ENCODE measurements at places on chromosomes 13 and 19.

GRCh38 chr13:23243066-23243465 is 62.3 kb downstream of the SGCG start:
- H3K36me3 ChIP-seq: no peaks in the 10 kb centered on the region
- H3K4me1 ChIP-seq: no peaks in the 10 kb centered on the region
- no peak overlapping the region for H3K27ac ChIP-seq
- H3K4me3 ChIP-seq: no peak overlapping the region
- no peak for DNase-seq

GRCh38 chr13:37418490-37418889 is 180.1 kb downstream of the POSTN start:
- no peak overlapping the region for H3K4me3 ChIP-seq
- H3K27me3 ChIP-seq: no peaks in the 10 kb centered on the region
- H3K36me3 ChIP-seq: no peaks in the 10 kb centered on the region
- no peak overlapping the region for H3K27ac ChIP-seq
- no peaks in the 10 kb centered on the region for H3K4me1 ChIP-seq

DNA sequence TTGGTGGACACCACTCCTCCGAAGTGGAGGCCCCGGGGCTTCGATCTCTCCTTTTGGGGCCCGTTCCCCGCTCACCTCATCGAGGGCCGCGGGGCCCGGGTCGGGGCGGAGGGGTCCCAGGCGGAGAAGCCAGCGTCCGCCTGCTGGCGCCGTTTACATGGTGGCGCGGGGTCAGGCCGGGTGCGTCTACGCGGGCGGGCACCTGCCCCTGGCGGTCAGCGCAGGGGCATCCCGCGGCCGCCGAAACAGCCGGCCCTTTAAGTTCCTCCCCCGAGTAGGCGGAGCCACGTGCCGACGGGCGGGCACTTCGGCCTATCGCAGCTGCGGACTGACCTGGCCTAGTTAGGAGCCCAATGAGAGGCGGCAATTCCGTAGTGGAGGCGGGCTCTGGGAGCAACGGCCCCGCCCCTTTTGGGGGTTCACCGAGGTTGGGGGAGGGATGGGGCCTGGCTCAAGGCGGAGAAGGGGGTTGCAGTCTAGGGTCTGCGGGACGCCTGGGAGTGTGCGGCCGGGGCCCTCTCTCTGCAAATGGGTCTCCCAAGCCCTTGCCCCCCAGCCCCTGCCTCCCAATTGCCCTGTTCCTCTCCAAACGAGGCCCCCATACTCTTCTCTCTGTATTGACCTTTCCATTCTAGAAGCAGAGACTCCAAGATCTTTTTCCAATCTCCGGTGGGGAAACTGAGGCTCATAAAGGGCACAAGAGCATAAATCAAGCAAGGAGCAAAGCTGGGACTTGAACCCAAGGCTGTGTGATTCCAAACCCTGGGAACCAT is at the start of gene ABHD8:
Gene ABHD8, minus strand, starts transcription at position 259 of the 773 bp plus-strand sequence. CDS start 1,809 bp downstream, outside the sequence.
- H3K27me3 ChIP-seq: no peaks in the 10 kb centered on the region
- peaks cover 14% of the 10 kb centered on the region for H3K36me3 ChIP-seq
- H3K27ac ChIP-seq: no peak within 1 kb of the TSS
- DNase-seq: peak; percentile 97

DNA sequence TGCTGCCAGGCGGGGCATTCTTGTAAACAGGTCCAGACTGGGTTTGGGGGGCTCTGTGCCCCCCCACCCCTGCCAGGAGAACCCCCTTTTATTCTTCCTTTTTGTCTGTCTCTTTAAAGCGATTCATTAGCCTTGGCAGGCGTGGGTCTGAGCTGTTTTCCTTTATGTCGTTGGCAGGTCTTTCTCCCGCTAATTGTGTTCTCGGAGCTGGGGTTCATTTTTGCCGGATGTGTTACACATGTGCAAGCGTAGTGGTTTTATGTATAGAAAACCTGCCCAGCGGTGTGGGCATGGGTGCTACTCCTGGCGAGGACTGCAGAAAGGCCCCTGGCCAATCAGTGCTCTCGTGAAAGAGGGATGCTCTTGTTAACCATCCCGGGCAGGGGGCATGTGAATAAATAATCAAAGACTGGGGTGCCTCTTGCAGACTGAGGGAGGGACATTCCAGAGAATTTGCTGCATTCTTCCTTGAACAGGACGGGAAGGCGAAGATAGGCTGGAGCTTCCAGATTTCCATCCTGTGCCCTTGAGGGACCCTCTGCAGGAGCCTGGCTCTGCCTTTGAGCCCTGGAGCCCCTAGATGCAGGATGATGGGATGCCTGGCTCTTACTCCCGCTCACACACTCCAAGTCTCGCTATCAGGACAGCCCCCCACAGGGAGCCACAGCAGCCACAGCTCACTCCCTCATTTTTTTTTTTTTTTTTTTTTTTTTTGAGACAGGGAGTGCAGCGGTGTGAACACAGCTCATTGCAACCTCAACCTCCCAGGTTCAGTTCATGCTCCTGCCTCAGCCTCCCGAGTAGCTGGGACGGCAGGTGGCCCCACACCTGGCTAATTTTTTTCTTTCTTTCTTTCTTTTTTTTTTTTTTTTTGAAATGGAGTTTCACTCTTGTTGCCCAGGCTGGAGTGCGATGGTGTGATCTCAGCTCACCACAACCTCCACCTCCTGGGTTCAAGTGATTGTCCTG is 14.1 kb downstream of the CARM1 start:
- peak overlapping the region; percentile 30 for H3K4me3 ChIP-seq
- H3K27me3 ChIP-seq: no peaks in the 10 kb centered on the region
- peak; percentile 29 for DNase-seq
- peaks cover 24% of the 10 kb centered on the region for H3K4me1 ChIP-seq

- H3K4me3 ChIP-seq: no peak overlapping the region
- no peaks in the 10 kb centered on the region for H3K27me3 ChIP-seq
- no peaks in the 10 kb centered on the region for H3K4me1 ChIP-seq
- no peak overlapping the region for H3K27ac ChIP-seq
These were observed 5.3 kb downstream of the ABCA7 start for GRCh38 chr19:1045247-1045603.

- H3K27ac ChIP-seq: no peak overlapping the region
- DNase-seq: no peak
- H3K4me1 ChIP-seq: no peaks in the 10 kb centered on the region
- H3K36me3 ChIP-seq: no peaks in the 10 kb centered on the region
- no peaks in the 10 kb centered on the region for H3K27me3 ChIP-seq
These were observed 20.7 kb upstream of the NLRP12 start for GRCh38 chr19:53844849-53845246.

GRCh38 chr13:112744168-112745021 is 54.6 kb downstream of the ATP11A start:
- no peak for DNase-seq
- no peak overlapping the region for H3K27ac ChIP-seq
- H3K4me3 ChIP-seq: no peak overlapping the region
- no peaks in the 10 kb centered on the region for H3K36me3 ChIP-seq
- peaks cover 13% of the 10 kb centered on the region for H3K4me1 ChIP-seq

- no peak overlapping the region for H3K27ac ChIP-seq
- H3K4me3 ChIP-seq: no peak overlapping the region
- H3K36me3 ChIP-seq: peaks cover 8% of the 10 kb centered on the region
- DNase-seq: no peak
These were observed 4.0 kb downstream of the BRD4 start for GRCh38 chr19:15328312-15328711.

- no peaks in the 10 kb centered on the region for H3K27me3 ChIP-seq
- H3K36me3 ChIP-seq: peaks cover 39% of the 10 kb centered on the region
- H3K4me1 ChIP-seq: peaks cover 6% of the 10 kb centered on the region
- DNase-seq: peak; percentile 100
These were observed at the start of gene CHAF1A for GRCh38 chr19:4402171-4403004. CHAF1A (plus strand) TSS chr19:4402640; CDS start chr19:4402763, 123 bp downstream.

DNA sequence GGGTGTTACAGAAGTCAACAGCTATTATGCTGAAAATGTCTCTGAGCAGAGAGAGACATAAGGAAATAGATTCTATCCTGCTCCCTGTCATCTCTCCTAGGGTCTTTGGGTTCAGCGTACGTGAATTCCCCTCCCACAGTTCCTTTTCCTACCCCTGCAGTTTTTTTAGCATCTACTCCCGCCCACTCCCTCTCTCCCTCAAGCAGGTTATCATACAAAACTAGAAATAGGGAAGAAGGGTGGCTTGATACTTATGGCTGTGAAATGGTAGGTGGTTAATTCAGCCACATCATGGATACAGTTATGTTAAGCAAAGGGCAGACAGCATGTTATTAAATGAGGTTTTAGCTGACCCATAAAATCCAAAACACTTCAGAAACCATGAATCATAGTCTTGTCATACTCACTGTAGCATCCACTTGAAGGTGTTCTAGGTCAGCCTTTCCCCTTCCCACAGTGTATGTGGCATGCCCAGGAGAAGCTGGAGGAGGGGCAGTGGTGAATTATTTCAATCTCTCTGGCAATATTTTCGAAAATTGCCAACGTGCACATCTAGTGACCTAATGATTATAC is 236.8 kb upstream of the SERP2 start:
- DNase-seq: no peak
- H3K4me3 ChIP-seq: no peak overlapping the region
- no peaks in the 10 kb centered on the region for H3K27me3 ChIP-seq
- no peaks in the 10 kb centered on the region for H3K4me1 ChIP-seq
- H3K27ac ChIP-seq: no peak overlapping the region

- H3K27me3 ChIP-seq: no peaks in the 10 kb centered on the region
- DNase-seq: no peak
- no peaks in the 10 kb centered on the region for H3K4me1 ChIP-seq
- no peak overlapping the region for H3K27ac ChIP-seq
These were observed 62.9 kb downstream of the TRPC4 start for GRCh38 chr13:37806666-37807065.

DNA sequence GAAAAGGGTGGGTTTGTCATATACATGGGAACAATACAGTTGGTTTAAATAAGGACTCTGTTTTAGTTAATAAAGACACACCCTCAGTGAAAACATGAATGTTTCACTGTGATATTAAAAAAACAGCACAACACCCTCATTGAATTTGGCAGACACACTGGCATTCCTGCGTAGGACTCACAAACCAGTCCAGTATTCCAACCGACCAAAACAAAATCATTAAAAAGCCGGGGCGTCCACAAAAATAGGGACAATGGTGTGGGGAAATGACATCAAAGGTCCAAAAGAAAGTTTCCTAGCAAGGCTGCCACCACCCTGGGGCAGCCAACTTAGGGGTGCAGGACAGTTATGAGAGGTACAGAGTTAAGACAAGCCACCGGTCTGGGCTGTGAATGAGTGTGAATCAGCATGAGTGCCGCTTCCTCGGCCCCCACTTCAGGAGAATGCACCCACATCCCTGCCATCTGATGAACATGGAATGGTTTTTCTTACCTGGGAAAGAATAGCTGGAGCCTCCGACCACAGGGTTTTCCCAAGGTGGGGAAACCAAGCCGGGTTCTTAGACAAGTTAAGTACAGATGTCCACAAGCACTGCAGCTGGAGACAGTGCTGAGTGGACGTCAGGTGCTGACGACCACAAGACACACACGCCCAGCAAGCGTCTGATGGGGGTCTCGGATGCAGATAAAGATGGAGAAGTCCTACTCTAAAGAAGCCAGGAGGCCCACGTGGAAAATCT is 73.3 kb downstream of the KLF2 start:
- no peak for DNase-seq
- no peak overlapping the region for H3K4me3 ChIP-seq
- no peak overlapping the region for H3K27ac ChIP-seq

- H3K27me3 ChIP-seq: no peaks in the 10 kb centered on the region
- H3K36me3 ChIP-seq: no peaks in the 10 kb centered on the region
- DNase-seq: no peak
- H3K4me1 ChIP-seq: no peaks in the 10 kb centered on the region
- no peak overlapping the region for H3K4me3 ChIP-seq
- no peak overlapping the region for H3K27ac ChIP-seq
These were observed 605.3 kb upstream of the SLC10A2 start for GRCh38 chr13:103671547-103671946.

DNA sequence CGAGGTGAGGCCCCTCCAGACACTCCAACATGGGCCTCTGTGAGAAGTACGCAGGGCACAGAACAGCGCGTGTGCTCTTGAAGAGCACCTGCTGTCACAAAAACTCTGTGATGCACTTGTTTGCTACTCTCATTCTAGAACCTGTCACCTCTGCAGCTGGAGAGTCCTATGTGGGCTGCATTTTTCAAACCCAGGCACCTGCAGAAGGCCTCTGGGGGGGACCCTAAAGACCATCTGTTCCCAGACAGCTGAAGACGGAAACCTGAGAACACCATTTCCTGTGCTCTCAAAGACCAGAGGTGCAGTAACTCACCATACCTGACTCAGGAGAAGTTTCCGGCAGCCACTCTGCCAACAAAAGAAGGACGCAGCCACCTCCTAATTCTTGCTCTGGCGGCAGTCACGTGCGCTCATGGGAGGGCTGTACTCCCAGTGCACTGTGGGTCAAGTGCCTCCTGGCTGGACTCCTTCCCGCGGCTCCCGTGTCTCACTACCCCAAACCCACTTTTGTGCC is 28.1 kb downstream of the RANBP3 start:
- no peak overlapping the region for H3K27ac ChIP-seq
- peaks cover 8% of the 10 kb centered on the region for H3K36me3 ChIP-seq
- no peak overlapping the region for H3K4me3 ChIP-seq
- no peak for DNase-seq

GRCh38 chr13:31172535-31172934 is 10.8 kb upstream of the HSPH1 start:
- H3K27ac ChIP-seq: no peak overlapping the region
- H3K4me3 ChIP-seq: no peak overlapping the region
- no peak for DNase-seq
- no peaks in the 10 kb centered on the region for H3K27me3 ChIP-seq

DNA sequence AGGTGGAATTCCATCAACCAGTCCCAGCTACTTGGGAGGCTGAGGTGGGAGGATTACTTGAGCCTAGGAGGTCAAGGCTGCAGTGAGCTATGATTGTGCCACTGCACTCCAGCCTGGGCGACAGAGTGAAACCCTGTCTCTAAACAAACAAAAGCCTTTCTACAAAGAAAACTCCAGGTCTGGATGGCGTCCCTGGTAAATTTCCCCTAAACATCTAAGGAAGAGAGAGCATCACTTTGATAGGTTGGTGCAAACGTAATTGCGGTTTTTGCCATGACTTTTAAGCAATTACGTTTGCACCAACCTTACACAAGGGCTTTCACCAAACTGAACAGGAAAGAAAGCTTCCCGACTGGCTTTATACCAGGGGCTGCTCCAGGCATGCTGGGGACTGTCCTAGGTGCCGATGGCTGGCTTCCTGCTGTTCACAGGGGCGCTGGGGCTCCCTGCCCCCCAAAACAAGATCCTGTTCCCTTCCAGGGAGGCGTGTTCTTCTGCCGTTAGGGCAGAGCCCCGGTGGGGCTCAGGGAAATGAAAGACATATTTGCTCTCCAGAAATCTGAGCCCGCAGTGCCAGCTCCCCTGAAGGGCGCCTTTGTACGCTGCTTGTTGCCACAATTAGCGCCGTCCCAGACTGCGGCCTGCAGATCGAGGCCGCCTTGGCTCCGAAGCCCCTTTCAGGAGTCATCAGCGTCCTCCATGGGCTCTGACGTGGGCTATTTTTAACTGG is 38.7 kb upstream of the KLF2 start:
- no peak overlapping the region for H3K4me3 ChIP-seq
- H3K36me3 ChIP-seq: no peaks in the 10 kb centered on the region
- no peaks in the 10 kb centered on the region for H3K4me1 ChIP-seq
- H3K27me3 ChIP-seq: no peaks in the 10 kb centered on the region
- DNase-seq: no peak
- no peak overlapping the region for H3K27ac ChIP-seq

GRCh38 chr19:21468791-21469190 is 36.6 kb upstream of the ZNF429 start:
- peak; percentile 57 for DNase-seq
- no peaks in the 10 kb centered on the region for H3K27me3 ChIP-seq
- H3K27ac ChIP-seq: no peak overlapping the region
- H3K36me3 ChIP-seq: peaks cover under 1% of the 10 kb centered on the region
